Stimulated activated CD4-positive, alpha-beta T cell treated with anti-CD3 and anti-CD28 coated beads, Interleukin-2, amount 100 ng/mL, for 24 hours (primary cell): ENCODE measurements at places on chromosomes 7 and 10.

DNA sequence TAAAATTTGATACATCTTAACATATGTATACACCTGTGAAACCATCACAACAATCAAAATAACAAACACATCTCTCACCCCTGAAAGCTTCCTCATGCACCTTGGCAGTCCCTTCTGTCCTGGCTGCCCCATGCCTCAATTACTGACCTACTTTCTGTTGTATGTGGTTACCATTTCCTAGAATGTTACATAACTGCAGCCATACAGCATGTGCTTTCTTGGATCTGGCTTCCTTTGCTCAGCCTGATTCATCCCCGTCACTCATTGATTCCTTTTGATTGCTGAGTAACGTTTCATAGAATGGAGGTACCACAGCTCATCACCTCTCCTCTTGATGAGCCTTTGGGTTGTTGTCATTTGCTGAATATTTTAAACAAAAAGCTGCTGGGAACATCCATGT is 165.3 kb downstream of the CELF2 start:
- no peak for DNase-seq

DNA sequence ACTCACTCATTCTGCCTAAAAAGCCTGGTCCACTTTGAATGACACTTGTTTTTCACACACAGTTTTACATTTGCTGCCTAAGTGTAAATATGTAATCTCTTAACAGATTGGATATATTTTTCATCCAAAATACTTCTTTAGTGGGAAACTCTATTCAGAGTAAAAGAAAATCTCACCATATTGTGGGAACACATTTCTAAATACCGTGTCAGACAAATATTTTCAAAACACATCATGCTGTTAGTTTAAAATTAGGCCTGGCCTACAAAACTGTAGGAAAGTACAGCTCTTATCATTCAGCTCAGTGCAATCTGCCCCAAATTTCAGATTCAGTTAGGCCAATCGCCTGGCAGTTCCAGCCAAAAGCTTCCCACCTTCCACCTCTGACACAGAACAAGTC is 849.8 kb downstream of the NXPH1 start:
- no peak for DNase-seq

- no peak for DNase-seq
These were observed 65.1 kb downstream of the SLC37A3 start for GRCh38 chr7:140333223-140333622.

DNA sequence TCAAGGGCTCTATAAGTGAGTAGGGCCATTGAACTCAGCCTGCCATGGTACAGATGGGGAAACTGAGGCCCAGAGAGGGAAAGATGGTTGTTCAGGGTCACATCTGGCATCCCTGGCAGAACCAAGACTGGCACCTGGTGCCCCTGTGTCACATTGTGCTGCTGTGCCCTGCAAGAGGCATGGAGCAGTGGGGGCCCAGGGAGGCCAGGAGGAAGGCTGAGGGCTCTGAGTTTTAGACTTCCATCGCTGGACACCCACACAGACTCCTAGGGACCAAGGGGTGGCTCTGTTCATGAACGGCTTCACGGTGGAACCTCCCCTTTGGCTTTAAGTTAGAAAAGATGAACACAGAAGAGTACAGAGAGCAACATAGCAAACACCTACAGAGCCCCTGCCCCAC is 66.7 kb upstream of the AQP1 start:
- no peak for DNase-seq

GRCh38 chr10:12165036-12165435 is 30.7 kb downstream of the NUDT5 start:
- DNase-seq = no peak

- no peak for DNase-seq
These were observed 188.7 kb downstream of the DNAJC1 start for GRCh38 chr10:21814866-21815265.
